ENCODE measurements at places on chromosomes 5 and 9.

DNA sequence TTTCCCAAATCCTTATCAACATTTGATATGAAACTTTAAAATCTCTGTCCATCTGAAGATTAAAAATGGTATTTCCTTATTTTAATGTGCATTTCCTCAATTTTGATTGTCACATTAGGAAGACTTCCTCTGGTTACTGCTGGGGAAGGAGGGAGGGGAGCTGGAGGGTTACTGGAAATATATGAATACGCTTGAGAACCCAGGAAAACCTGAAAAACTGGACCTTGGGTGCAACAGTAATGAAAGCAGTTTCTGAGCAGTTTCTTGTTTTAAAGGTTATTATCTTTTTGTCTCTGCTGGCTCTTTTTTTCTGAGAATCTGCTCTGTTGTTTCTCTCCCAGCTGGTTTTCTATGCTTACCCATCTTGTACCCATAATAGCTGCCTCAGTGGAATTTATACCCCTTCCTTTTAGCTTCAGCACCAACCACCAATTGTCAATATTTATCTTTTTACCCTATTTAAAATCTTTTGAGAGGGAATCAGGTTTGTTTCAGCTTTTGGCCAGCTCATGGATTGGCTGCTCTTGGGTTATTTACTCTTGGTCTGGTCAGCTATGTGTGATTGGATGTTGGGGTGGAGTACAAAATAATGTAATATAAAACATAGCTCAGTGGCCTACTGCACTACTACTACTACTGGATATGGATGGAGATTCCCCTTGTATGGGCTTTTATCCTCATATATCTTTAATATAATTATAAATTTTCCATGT is 67.4 kb downstream of the UNC13B start:
- no peak for DNase-seq

- no peak for DNase-seq
Observed at GRCh38 chr5:157793301-157793700, 49.8 kb downstream of the LSM11 start.

DNA sequence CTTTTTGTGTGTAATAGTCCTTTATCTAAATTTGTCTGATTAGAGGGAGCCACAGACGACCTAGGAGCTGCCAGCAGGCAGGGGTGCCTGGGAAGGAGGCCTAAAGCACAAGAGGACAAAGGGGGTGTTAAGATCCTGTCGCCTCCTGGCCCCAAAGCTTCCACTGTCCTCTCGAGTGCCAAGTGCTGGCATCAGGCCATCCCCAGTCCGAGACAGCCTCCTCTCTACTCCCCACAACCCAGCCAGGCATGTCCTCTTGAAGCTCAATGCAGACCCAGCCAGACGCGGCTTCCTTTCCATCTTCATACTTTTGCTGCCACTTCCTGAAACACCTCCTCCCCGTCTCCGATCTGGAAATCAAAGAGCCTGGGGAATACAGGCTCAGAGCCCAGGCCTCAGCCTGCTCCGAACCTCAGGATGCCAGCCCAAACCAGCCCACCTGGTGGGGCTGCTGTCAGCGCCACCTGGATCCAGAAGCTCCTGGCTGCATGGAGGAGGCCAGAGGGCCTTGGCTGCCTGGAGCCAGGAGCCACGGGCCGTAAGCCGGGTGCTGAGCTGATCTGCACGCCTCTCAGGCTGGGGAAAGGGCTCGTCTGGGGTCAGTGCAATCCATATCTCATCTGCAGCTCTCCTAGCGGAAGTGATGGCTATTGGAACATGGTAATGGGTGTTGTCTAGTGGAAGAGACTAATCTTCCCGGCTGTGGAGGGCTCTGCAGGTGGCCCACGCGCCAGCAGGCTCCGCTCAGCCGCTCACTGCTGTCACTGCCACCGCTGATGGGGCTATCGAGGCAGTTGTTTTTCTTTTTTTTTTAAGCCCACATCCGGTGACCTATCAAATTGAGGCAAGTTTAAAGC is 60.2 kb upstream of the FUBP3 start:
- no peak for DNase-seq

DNA sequence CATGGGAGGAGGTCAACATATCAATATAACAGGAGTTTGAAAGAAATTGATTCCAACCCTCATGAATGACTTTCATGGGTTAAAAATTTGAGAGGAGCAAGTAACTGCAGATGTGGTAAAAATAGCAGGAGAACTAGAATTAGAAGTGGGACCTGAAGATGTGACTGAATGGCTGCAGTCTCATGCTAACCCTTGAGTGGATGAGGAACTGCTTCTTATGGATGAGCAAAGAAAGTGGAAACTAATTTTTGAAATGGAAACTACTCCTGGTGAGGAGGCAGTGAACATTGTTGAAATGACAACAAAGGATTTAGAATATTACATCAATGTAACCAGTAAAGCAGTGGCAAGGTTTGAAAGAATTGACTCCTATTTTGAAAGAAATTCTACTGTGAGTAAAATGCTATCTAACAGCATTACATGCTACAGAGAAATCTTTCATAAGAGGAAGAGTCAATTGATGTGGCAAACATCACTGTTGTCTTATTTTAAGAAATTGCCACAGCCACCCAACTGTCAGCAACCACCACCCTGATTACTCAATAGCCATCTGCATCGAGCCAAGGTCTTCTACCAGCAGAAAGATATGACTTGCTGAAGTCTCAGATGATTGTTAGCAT is 1683.2 kb downstream of the MAT2B start:
- no peak for DNase-seq

- DNase-seq, result no peak
Observed at GRCh38 chr5:58459146-58460001, 512 bp downstream of the PLK2 start.

- no peak for DNase-seq
Observed at GRCh38 chr5:73431204-73431851, 17.2 kb downstream of the FOXD1 start.

DNA sequence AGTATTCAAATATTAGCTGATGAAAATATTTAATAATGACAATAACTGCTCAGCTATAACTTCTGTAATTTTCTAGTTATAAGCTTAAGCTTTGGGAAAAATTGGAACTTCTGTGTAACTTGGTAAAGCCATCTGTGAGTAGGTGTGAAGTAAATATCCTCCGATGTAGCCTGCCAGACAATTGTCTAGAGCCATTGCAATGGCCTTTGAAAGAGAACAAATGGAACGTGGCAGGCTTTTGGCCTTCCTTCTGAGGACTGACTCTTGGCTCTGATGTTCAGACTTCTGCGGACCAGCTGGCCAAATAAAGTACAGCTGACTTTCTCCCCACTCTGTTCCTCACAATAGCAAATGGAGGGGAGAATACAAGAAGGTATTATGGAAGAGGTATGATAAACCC is 203.4 kb upstream of the NMUR2 start:
- DNase-seq, result no peak

GRCh38 chr9:131272212-131272611 is 4.1 kb downstream of the FAM78A start:
- DNase-seq, result no peak

GRCh38 chr9:84139296-84140070 is 158.9 kb downstream of the RMI1 start:
- DNase-seq, result no peak

DNA sequence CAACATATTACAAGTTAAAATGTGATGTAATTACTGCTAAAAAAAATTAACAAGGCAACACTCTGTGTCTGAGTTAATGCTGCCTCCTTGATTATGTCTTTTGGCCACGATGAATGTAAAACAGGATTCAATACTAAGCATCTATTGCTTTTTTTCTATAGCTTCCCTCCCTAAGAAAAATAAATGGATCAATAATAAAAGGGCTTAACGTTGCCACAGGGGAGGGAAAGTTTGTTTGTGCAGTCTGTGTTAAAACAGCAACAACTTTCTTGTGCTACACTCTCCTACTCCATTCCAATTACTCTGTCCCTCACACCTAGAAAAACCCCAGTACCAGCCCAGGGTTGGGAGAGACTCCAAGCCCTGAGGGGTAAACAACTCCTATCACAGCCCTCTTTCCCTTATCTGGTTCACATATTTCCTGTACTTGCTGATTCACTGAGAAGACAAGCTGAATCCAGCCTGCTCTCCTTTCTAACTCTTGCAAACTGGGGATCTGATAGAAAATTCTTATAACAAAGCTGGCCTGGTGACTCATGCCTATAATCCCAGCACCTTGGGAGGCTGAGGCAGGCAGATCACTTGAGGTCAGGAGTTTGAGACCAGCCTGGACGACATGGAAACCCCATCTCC is 44.8 kb downstream of the PTPN3 start:
- no peak for DNase-seq

DNA sequence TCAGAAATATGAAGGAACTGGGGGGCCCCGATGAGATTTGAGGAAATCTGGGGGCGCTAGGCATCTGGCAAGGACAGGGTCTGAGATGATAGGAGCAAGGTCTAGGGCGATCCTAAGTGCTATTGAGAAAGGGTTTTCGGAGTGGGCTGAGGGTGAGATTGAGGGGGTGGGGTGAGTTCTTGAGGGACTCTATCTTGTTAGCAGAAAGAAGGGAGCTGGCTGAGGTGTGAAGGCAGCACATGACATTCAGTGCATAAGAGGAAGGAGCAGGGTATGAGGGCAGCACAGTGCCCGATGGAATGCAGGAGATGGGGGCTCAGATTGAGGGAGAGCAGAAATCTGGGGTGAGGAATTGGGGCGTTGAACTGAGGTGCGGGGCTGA is 640 bp downstream of the TRIM32 start:
- DNase-seq, result no peak

DNA sequence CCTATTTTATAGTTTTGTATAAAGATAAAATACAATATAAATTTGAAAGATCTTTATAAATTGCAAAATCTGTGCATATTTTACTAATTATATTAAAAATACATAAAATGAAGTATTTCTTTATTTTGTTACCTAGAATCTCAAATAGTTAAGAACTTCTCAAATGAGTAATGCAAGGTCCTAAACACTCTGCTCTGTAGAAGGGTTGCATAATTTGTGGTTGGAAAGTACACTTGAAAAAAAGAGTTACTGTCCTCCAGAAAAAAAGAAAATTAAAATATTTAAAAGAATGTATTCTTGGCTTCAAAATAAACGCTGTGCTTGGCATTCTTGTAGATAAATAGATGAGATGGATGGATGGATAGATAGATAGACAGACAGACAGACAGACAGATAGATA is 428.8 kb upstream of the CDH6 start:
- no peak for DNase-seq

- DNase-seq, result no peak
Observed at GRCh38 chr9:14529054-14529453, 164.2 kb downstream of the ZDHHC21 start.

DNA sequence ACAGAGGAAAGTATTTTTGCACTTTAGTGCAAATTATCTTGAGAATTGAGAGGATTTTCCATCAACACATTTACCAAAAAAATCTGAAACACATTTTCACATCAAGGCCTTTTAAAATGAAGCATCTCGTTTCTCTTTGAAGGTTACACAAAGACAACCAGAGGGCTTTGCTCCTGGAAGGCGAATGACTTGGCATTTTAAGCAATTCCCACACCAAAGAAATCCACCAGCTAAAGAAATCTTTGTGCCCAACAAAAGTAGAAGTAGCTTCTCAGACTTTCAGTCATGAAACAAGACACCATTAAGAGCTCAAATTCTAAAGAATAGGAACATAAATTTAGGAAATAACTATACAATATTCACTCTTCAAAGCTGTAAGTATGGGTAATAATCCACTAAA is 59.9 kb downstream of the HABP4 start:
- no peak for DNase-seq

GRCh38 chr9:75369989-75370388 is 281.7 kb downstream of the OSTF1 start:
- DNase-seq, result no peak

- no peak for DNase-seq
Observed at GRCh38 chr9:91902475-91903125, 47.4 kb downstream of the ROR2 start.

DNA sequence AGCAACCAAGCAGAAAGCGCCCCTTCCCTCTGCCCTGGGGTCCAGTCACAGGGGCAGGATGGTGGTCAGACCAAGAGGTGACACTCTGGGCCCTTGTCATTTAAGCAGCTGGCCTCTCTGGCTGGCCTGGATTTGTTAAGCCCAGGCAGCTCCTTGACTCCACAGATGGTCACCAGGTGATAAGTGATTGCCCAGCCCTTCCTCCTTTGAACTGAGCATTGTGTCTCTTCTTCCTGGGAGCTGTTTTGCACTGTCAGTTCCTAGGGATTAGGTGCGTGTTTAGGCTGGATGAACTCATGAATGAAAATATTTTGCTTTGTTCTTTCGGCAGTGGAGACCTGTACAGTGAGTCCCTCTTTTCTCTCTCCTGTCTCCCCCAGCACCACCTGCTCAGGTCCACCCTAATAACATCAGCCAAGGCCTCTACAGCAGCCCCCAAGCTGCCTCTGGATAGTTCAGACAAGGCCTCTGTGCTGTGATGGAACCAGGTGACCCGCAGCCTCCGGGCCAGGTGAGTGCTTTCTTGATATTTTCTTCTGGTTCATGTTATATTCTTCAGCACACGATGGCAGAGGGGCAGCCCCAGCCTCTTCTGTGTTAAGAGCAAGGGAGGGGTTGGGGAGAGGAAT is 139.7 kb upstream of the PITX1 start:
- DNase-seq, result no peak

GRCh38 chr5:33212900-33213299 is 227.9 kb upstream of the TARS1 start:
- no peak for DNase-seq

GRCh38 chr5:124639095-124639665 is 107.3 kb downstream of the ZNF608 start:
- no peak for DNase-seq

GRCh38 chr9:131543141-131543540 is 2.2 kb upstream of the PRRT1B start:
- DNase-seq, result no peak

- DNase-seq, result no peak
Observed at GRCh38 chr5:117295941-117296340, 721.3 kb upstream of the SEMA6A start.

- no peak for DNase-seq
Observed at GRCh38 chr9:23554686-23555085, 271.4 kb downstream of the ELAVL2 start.

DNA sequence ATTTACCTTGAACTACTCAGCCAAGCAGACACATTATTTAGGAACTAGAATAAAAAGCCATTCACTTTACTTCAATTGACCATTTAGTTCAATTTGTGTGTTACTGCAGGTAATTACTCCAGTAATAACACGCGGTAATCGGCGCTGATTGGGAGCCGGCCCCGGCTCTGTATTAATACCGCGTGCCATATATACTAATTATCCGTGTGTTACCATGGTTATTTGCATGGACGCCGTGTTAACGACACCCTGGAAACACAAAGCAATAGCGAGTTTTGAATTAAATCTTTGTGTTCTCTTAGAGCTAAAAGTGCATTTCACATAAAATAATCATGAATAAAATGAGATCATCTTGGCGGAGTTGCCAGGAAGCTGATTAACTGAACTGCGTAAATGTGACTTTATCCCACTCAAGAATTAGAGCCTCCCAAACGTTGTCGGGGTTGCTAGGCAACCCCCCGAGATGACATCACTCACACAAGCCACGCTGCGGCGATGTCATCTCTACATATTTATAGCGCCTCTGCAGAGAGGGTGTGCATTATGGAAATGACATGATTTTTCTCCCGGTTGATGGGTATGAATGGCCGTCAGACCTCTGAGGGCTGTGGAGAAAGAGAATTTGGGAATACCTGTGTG is 41.4 kb upstream of the RNU6ATAC start:
- DNase-seq, result no peak

- no peak for DNase-seq
Observed at GRCh38 chr5:173326501-173326960, 1.7 kb downstream of the STC2 start.

- no peak for DNase-seq
Observed at GRCh38 chr5:143143973-143144372, 259.5 kb downstream of the NR3C1 start.

- DNase-seq, result no peak
Observed at GRCh38 chr9:131060900-131061630, 35.3 kb upstream of the AIF1L start.
